Breast epithelium (tissue), 4 donors: ENCODE measurements at places on chromosomes 7 and 10.

DNA sequence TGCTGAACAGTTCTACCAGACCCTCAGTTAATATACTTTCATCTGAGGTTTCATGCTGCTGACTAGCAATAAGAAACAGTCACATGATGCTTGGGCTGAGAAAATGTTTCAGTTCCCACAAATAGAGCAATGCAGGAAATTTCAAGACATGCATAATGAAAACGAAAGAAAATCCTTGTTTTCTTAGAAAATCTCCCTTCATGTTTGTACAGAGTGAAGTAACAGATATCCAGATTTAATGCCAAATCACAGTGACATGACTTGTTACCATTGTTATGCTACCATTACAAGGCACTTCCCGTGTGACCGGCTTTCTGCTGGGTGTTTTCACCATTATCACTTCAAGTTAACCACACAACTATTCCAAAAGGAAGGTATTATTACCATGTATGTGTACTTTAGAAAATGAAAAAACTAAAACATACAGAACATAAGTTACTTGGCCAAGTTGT, 121.7 kb downstream of the DOCK4 start:
- no peak for DNase-seq
- H3K27me3 ChIP-seq, result no peaks in the 10 kb centered on the region
- H3K27ac ChIP-seq, result peak overlapping the region; percentile 45
- H3K36me3 ChIP-seq, result no peaks in the 10 kb centered on the region
- H3K4me1 ChIP-seq, result peaks cover 12% of the 10 kb centered on the region
- no peak overlapping the region for H3K4me3 ChIP-seq

- H3K4me3 ChIP-seq, result no peak overlapping the region
- no peaks in the 10 kb centered on the region for H3K4me1 ChIP-seq
- no peak overlapping the region for H3K27ac ChIP-seq
- H3K36me3 ChIP-seq, result no peaks in the 10 kb centered on the region
- no peaks in the 10 kb centered on the region for H3K27me3 ChIP-seq
These were observed 65.8 kb downstream of the ENTPD1 start for GRCh38 chr10:95821720-95822119.

- DNase-seq, result no peak
- peaks cover 7% of the 10 kb centered on the region for H3K27me3 ChIP-seq
- H3K27ac ChIP-seq, result no peak overlapping the region
- H3K36me3 ChIP-seq, result no peaks in the 10 kb centered on the region
These were observed 17.4 kb upstream of the SLC35G1 start for GRCh38 chr10:93876381-93876780.

DNA sequence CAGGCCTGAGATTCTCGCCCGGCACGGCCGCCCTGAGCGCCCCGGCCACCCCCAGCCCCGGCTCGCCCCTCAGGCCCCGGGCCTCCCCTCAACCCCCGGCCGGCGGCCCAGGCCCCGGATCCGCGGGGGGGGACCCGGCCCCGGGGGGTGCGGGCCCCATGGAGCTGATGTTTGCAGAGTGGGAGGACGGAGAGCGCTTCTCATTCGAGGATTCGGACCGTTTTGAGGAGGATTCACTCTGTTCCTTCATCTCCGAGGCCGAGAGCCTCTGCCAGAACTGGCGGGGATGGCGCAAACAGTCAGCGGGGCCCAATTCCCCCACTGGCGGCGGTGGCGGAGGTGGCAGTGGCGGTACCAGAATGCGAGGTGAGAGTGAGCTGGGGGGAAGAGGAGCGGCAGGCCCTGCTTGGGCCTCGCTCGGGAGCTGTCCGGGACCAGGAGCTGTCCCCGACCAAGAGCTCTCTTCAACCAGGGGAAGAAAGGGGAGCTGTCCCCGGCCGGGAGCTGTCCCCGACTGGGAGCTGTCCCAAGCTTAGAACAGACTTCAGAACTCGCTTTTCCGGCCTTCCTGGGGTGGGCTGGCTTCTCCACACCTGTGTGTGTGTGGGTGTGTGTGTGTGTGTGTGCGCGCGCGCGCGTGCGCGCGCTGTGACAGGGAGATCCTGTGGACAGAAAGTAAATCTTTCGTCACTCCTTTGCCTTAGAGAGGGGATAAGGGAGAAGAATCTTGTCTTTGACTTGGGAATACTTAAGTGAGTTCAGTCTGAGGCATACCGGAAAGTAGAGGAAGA, 510 bp downstream of the ZSWIM8 start:
- peak; percentile 51 for DNase-seq
- H3K36me3 ChIP-seq, result peaks cover 7% of the 10 kb centered on the region
- peaks cover 33% of the 10 kb centered on the region for H3K4me1 ChIP-seq
- peak overlapping the region; percentile 82 for H3K4me3 ChIP-seq

- DNase-seq, result no peak
- peak overlapping the region; percentile 0 for H3K27ac ChIP-seq
- H3K27me3 ChIP-seq, result no peaks in the 10 kb centered on the region
- no peaks in the 10 kb centered on the region for H3K36me3 ChIP-seq
These were observed 436.1 kb downstream of the TYW1 start for GRCh38 chr7:67432536-67433234.

DNA sequence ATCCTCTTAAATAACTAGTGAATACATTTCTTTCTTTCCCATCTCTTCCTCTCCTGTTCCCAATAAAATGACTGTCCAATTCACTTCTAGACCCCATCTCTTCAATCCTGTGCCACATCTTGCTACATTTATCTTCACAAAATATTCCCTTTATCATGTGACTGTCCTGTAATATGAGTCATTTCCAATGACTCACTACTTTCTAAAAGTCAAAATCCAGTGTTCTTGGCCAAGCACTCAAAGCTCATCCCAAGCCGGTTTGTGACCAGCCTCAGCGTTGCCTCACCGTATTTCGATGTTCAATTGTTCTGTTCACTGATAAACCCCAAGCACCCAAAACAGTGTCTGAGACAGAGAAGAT, 104.7 kb downstream of the PARD3 start:
- DNase-seq, result peak; percentile 41
- H3K4me1 ChIP-seq, result no peaks in the 10 kb centered on the region
- no peak overlapping the region for H3K4me3 ChIP-seq
- H3K27me3 ChIP-seq, result no peaks in the 10 kb centered on the region
- H3K36me3 ChIP-seq, result no peaks in the 10 kb centered on the region

GRCh38 chr7:155460926-155461613, 3.1 kb downstream of the EN2 start:
- H3K4me3 ChIP-seq, result no peak overlapping the region
- H3K36me3 ChIP-seq, result no peaks in the 10 kb centered on the region
- peaks cover 95% of the 10 kb centered on the region for H3K27me3 ChIP-seq
- H3K4me1 ChIP-seq, result peaks cover 11% of the 10 kb centered on the region

GRCh38 chr7:38929460-38930171, 20.6 kb upstream of the VPS41 start:
- DNase-seq, result no peak
- no peaks in the 10 kb centered on the region for H3K36me3 ChIP-seq
- no peak overlapping the region for H3K27ac ChIP-seq
- H3K4me1 ChIP-seq, result no peaks in the 10 kb centered on the region
- H3K27me3 ChIP-seq, result no peaks in the 10 kb centered on the region
- H3K4me3 ChIP-seq, result no peak overlapping the region
